ENCODE measurements at places on chromosomes 5 and 9.

DNA sequence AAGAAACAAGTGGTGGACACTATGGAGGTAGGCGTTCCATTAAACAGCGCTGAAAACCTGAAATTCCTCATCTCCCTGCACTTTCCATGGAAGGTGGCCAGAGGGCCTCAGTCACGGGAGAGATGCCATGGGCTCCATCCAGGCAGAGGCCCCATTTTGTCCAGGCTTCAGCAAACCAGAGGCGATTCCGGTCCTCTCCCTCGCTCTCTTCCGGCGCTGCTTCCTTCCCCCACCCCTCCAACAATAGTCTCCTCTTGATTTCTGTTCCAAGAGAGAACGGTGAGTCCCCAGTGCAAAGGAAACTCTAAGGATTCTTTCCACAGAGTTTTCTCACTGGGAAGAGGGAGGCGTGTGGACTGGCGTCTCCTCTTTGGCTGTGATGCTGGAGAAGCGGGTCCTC, 7.5 kb downstream of the ZNF366 start:
- DNase-seq: no peak

- DNase-seq: peak; percentile 83
Observed at GRCh38 chr5:131396015-131396414, 132.2 kb downstream of the CDC42SE2 start.

GRCh38 chr9:75921391-75922127, 31.1 kb downstream of the PCSK5 start:
- DNase-seq: no peak

GRCh38 chr9:101097210-101097609, 68.7 kb downstream of the PLPPR1 start:
- DNase-seq: no peak

DNA sequence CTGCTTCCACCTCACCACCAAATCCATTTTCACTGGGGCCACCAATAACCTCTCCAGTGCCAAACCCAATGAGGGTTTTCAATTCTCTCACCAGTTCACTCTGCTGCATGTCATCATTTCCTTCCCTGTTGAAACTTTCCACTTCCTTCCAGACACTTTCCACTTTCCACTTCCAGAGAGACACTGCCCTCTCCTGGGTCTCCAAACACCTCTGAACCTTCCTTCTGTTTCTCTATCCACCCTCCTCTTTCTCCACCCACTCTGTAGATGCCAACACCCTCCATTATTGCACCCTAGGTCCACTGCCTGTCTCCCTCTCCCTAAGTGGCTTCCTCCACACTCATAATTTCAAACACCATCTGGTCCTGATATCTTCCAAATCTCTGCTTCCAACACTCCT, 39.6 kb downstream of the PDE6A start:
- no peak for DNase-seq

DNA sequence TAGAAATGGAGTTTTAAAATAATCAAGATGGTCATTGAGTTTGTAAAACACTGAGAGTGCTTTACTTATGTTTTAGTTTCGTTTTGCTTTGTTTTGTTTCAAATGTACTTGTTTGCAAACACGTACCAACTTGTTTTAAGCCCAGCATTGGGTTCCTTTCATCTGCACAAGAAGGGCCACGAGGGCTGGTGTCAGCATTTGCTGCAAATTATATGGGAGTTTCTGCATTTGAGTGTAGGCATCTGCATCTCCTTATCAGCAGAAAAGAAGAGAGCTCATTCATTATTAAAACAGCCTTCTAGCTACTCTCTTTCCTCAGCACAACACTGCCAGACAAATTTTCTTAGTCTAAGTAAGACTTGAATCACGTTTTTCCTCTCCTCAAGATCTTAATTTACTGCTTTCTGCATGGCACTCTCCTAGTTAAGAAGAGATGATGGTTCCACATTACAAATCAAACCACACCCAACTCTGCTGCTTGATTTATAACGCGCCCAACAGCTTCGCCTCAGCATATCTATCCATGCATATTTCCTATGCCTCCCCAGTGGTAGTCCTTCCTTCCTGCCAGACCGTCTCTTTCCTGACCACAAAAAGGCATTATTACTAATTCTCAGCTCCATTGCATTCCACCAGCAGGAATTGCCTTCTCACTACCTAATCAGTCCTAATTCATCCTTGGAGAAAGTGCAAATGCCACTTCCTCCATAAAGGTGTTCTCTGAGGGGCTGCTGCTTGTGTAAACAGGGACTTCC, 95.2 kb upstream of the CAST start:
- no peak for DNase-seq

DNA sequence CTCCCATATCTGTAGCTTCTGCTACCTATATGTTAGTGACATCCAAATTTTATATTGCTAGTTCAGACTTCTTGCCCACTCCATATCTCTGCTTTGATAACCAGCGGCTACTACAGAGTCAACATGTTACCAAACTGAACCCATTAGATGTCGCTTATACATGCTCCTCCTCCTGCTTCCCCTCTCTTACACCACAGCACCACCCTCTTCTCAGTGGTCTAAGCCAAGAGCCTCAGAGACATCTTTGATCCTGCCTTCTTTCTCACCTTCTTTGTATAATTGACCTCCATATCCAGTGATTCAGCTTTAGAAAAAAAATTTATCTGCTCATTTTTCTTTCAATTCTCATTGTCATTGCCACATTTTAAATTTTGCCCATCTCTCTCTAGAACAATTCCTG, 408.2 kb upstream of the TLE4 start:
- DNase-seq: no peak

DNA sequence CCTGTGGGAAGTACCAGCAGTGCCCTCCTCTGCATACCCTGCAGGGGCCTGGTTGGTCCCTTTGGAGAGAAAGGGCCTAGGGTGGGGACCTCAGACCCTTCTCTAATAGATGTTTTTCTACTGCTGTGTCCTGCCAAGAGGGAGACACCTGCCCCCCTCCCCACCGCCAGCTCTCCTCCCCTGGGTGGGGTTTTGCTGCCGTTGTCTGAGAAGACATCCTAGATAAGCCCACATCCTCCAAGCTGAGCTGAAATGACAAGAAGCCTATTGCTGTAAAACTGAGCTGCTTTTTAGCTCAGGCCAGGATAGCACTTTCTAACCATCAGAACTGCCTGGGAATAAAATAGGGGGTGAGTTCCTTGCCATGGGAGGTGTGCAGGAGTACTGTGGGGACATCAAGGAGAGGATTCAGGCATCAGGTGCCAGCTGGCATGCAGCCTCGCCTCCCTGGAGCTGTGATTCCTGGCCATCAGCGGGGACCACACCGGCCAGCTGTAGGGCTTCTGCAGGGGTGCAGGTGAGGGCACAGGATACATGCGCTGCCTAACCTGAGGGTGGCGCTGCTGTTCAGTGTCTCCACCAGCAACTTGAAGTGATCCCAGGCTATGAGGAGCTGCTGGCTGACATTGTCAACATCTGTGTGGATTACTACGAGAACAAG, 37.9 kb downstream of the CYFIP2 start:
- DNase-seq: no peak

- DNase-seq: no peak
Observed at GRCh38 chr5:139709582-139710318, 61.6 kb downstream of the CXXC5 start.

- peak; percentile 80 for DNase-seq
Observed at GRCh38 chr5:52948418-52949076, 40.6 kb upstream of the ITGA2 start.

GRCh38 chr9:125811002-125811401, 63.8 kb downstream of the PBX3 start:
- no peak for DNase-seq

GRCh38 chr5:58239731-58240130, 220.2 kb downstream of the PLK2 start:
- no peak for DNase-seq
